Nephron progenitor cell (in vitro differentiated cells): ENCODE measurements at places on chromosomes 13 and 19.
A peak's percentile ranks its signal among the peaks of the same experiment; 100 is the strongest.

DNA sequence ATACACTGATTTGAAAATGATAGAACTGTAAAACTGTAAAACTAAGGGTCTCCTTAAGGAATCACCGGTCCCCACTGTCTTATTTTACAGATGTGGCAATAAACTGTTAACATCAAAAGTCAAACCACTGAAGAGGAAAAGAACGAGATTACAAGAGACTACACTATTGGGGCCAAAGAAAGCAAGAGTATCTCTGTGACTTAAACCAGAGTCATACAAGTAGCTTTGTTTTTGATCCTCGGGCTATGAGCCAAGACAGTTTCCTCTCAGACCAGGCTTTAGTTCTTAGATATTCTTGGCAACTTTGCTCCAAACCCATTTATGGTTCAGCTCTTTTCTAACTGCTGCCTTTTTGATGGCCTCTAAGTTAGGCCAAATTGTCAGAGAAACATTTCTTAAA is 113.8 kb downstream of the TBC1D4 start:
- H3K27me3 ChIP-seq, result no peaks in the 10 kb centered on the region
- H3K27ac ChIP-seq, result peak overlapping the region; percentile 92
- no peak for DNase-seq
- peaks cover 36% of the 10 kb centered on the region for H3K4me1 ChIP-seq
- no peaks in the 10 kb centered on the region for H3K36me3 ChIP-seq

DNA sequence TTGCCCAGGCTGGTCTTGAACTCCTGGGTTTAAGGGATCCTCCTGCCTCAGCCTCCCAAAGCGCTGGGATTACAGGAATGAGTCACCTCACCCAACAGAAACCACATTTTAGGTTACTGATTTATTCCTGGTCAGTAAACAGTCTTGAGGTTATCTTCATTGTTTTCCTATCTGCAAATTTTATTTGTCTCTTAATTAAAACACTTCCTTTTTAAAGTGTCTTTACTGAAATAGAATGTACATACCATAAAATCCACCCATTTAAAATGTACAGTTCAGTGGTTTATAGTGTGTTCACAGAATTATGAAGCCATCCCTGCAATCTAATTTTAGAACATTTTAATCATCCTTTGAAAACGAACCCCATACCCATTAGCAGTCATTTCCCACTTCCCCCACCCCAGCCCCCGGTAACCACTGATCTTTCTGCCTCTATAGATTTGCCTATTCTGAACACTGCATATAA is 63.0 kb downstream of the MAP4K1 start:
- no peak overlapping the region for H3K27ac ChIP-seq
- H3K4me1 ChIP-seq, result no peaks in the 10 kb centered on the region
- no peaks in the 10 kb centered on the region for H3K36me3 ChIP-seq
- no peak overlapping the region for H3K4me3 ChIP-seq
- H3K27me3 ChIP-seq, result peaks cover 7% of the 10 kb centered on the region

DNA sequence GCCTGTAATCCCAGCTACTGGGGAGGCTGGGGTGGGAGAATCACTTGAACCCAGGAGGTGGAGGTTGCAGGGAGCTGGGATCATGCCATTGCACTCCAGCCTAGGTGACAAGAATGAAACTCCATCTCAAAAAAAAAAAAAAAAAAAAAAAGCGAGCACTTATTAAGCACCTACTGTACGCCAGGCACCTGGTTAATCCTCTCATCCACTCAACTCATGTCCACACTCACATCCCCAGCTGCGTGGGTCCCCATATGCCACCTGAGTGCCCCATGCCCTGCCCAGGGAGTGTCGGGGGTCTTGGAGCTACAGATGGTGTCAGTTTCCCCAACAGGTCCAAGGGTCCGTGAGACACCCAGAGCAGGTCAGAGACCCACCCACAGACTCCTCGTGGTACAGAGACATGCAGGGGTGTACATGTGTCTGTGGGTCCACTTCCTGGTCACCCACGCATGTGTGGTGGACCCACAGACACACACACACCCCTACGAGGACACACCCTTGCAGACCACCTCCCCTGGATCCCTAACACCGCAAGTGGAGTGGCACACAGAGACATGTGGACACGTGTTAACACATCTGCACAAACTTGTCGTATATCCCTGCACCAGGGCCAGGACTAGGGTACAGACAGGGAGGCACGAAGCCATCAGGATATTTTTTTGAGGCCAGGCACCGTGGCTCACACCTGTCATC is 3.5 kb downstream of the INSL3 start:
- H3K27ac ChIP-seq, result no peak overlapping the region
- no peaks in the 10 kb centered on the region for H3K36me3 ChIP-seq
- H3K4me1 ChIP-seq, result no peaks in the 10 kb centered on the region
- no peak overlapping the region for H3K4me3 ChIP-seq
- DNase-seq, result no peak

DNA sequence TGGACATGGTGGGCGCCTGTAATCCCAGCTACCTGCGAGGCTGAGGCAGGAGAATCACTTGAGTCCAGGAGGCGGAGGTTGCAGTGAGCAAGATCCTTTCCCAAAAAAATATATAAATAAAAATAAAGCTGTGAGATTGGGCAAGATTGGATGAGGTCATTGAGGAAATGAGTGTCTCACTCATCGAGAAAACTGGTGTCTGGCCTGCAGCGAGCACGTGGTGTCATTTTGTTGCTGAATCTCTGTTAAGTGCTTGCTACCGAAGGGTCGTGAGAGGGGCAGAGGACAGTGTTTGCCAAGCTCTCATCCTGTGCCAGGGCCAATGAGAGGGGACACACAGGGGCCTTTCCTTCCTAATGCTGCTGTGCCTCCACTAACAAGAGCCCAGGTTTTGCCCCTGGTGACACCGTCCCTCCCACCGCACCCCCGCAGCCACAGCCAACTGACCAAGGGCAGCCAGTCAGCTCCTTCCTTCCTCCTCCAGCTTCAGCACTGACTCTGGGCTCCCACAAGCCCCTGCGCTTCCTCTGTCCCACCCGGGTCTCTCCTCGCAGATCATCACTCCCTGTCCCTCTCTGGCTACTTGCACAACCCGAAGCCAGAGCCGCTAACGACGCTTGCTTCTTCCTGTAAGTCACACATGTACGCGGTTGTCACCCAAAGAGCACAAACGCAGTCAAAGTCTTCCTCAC is 3.2 kb downstream of the POLD1 start:
- DNase-seq, result no peak
- H3K36me3 ChIP-seq, result peaks cover 50% of the 10 kb centered on the region
- H3K4me3 ChIP-seq, result peak overlapping the region; percentile 20
- H3K4me1 ChIP-seq, result peaks cover 33% of the 10 kb centered on the region
- H3K27ac ChIP-seq, result peak overlapping the region; percentile 84

DNA sequence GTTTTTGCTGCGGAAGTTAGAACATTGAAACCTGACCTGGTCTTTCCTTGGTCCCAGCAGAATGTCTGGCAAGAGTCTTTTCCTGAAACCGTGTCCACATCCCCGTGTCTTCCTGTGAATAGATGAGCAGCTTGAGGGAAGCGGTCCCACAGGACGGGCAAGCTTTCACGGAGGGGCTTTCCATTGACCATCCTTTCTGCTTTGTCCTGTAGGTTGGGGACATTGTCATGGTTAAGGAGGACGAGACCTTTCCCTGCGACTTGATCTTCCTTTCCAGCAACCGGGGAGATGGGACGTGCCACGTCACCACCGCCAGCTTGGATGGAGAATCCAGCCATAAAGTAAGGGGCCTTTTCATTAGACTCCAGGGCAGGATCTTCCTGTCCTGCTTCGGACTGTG is 126.0 kb downstream of the ATP11A start:
- no peak for DNase-seq
- peaks cover 96% of the 10 kb centered on the region for H3K36me3 ChIP-seq
- H3K27ac ChIP-seq, result no peak overlapping the region
- peaks cover 2% of the 10 kb centered on the region for H3K27me3 ChIP-seq

DNA sequence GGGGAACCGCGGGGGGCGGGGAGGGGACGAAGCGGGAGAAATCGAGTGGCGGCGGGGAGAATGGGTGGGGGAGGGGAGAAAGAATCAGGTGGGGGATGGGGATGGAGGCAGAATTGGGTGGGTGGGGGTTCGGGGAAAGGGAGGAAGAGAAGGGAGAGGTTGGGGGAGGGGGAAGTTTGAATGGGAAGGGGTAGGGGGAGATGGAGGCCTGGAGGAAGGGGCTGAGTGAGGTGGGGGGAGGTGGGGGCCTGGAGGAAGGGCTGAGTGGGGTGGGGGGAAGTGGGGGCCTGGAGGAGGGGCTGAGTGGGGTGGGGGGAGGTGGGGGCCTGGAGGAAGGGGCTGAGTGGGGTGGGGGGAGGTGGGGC is 403 bp upstream of the ADAMTS10 start:
- DNase-seq, result no peak
- H3K27me3 ChIP-seq, result peaks cover 6% of the 10 kb centered on the region
- H3K4me1 ChIP-seq, result peaks cover 40% of the 10 kb centered on the region
- peaks cover 26% of the 10 kb centered on the region for H3K36me3 ChIP-seq
- peak overlapping the region; percentile 47 for H3K4me3 ChIP-seq
- H3K27ac ChIP-seq, result no peak overlapping the region

- DNase-seq, result no peak
- no peak overlapping the region for H3K4me3 ChIP-seq
- H3K27me3 ChIP-seq, result peaks cover 7% of the 10 kb centered on the region
These were observed 157.0 kb upstream of the PABPC3 start for GRCh38 chr13:24938966-24939365.

- no peak overlapping the region for H3K27ac ChIP-seq
- H3K36me3 ChIP-seq, result peaks cover 71% of the 10 kb centered on the region
- H3K27me3 ChIP-seq, result peaks cover 7% of the 10 kb centered on the region
- H3K4me1 ChIP-seq, result no peaks in the 10 kb centered on the region
These were observed 15.2 kb upstream of the THSD1 start for GRCh38 chr13:52421216-52421615.

GRCh38 chr19:41893899-41894298 is 10.9 kb downstream of the ARHGEF1 start:
- DNase-seq, result no peak
- H3K4me3 ChIP-seq, result no peak overlapping the region
- H3K27me3 ChIP-seq, result no peaks in the 10 kb centered on the region

- H3K27me3 ChIP-seq, result no peaks in the 10 kb centered on the region
- DNase-seq, result no peak
- no peaks in the 10 kb centered on the region for H3K4me1 ChIP-seq
- H3K27ac ChIP-seq, result no peak overlapping the region
These were observed 24.8 kb upstream of the ZNF254 start for GRCh38 chr19:24062190-24062589.

- peaks cover 76% of the 10 kb centered on the region for H3K4me1 ChIP-seq
- H3K27ac ChIP-seq, result no peak overlapping the region
- peak overlapping the region; percentile 84 for H3K4me3 ChIP-seq
- peak; percentile 46 for DNase-seq
These were observed 507 bp downstream of the COL4A1 start for GRCh38 chr13:110306340-110306959.

DNA sequence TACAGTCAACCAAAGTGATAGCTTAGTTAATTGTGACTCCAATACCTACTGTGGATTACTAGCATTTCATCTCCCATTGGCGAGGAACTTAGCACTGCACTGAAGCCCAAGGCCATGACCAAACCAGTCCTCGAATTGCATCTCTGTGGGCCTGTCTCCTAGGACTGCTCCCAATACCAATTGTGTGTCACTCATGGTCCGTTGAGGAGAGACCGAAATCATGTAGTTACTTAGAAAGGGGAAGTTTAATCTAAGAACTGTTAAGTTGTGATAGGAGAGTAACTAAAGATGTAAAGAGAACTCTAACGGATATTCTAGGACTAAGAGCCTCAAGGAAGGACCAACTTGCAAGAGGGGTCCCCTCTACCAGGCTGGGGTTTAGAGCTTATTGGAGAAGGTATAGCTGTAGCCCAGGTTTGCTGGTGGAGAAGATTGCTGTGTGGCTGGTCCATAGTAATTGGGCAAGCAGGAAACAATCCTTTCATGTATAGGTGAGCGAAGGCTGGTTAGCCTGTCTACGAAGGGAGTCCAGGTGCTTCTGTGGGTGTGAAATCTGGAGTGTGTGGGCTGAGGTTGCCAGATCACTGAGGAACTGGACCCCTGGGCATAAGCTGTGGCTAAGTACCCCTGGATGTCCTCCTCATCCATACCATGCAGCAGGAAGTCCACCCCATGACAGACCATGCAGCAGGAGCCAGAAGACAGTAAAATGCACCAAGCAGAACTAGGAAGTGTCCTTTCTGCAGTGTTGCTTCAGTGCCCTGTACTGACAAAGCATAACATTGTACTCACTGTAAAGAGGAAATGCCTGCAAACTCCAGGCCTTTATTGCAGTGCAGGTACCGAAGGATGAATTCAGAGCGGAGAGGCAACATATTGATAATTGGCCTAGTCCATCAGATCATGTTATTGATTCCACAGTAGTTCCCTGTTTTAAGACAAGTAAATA is 30.8 kb downstream of the DNAJC3 start:
- H3K36me3 ChIP-seq, result peaks cover 30% of the 10 kb centered on the region
- no peak for DNase-seq
- H3K27me3 ChIP-seq, result no peaks in the 10 kb centered on the region
- no peak overlapping the region for H3K27ac ChIP-seq
- H3K4me1 ChIP-seq, result no peaks in the 10 kb centered on the region

DNA sequence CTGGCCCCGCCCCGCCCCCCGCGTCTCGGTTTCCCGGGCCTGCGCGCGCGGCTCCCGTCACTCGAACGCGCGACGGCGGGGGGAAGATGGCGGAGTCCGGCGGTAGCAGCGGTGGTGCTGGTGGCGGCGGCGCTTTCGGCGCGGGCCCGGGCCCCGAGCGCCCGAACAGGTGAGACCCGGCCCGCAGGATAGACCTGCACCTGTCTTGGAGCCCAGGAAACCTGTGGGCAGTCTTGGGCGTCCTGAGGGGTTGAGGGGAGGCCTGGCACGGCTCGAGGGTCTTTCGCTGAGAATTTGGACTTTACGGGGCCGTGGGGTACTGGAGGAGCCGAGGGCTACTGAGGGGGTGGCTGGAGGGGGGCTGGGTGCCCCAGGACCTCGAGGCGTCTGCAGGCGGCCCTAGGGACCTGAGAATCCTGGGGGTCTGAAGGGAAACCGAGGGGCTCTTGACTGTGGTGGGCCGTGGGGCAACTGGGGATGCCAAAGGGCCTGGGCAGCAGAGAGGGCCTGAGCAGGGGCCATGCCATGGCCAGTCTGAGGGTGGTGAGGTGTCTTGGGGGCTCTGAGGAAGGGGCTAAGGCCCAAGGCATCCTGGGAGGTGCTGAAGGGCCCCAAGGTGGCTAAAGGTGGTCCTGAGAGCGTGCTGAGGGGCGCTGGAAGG is at the start of gene KLHL26:
KLHL26 (plus strand) TSS at position 60 of the 661 bp plus-strand sequence; CDS start at position 87, 27 bp downstream.
- peak within 1 kb of the TSS; percentile 29 for H3K27ac ChIP-seq
- peaks cover 28% of the 10 kb centered on the region for H3K4me1 ChIP-seq
- no peaks in the 10 kb centered on the region for H3K36me3 ChIP-seq
- no peak for DNase-seq

DNA sequence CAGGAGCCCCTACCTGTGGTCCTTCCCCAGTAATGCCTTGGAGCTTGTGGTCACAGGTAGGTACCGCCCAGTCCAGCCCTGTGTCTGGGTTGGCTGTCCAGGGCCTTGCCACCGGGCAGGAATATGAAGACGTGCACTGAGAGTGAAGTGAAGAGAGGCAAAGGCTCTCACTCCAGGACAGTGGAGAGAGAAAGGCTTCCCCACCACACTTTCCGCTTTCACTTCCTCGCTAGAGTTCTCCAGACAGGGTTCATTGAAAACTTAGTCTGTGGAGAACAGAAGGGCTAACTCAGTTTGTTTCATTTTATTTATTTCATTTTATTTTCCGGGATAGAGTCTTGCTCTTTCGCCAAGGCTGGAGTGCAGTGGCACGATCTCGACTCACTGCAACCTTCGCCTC is 14.2 kb downstream of the FCAR start:
- H3K27ac ChIP-seq, result no peak overlapping the region
- no peaks in the 10 kb centered on the region for H3K4me1 ChIP-seq
- H3K4me3 ChIP-seq, result no peak overlapping the region
- H3K36me3 ChIP-seq, result no peaks in the 10 kb centered on the region
- DNase-seq, result no peak

- peaks cover 6% of the 10 kb centered on the region for H3K36me3 ChIP-seq
- H3K4me1 ChIP-seq, result peaks cover 36% of the 10 kb centered on the region
- peak overlapping the region; percentile 85 for H3K4me3 ChIP-seq
These were observed 1.5 kb downstream of the ZNF787 start for GRCh38 chr19:56119582-56119978.
